ENCODE measurements at places on chromosomes 4 and X. TPM values are rescaled to one million over a fixed set of nuclear protein-coding genes. Genes with fewer than 3 reads are reported as not detected.

Gene ADAMTS3
- total RNA-seq = 2.7 TPM

DNA sequence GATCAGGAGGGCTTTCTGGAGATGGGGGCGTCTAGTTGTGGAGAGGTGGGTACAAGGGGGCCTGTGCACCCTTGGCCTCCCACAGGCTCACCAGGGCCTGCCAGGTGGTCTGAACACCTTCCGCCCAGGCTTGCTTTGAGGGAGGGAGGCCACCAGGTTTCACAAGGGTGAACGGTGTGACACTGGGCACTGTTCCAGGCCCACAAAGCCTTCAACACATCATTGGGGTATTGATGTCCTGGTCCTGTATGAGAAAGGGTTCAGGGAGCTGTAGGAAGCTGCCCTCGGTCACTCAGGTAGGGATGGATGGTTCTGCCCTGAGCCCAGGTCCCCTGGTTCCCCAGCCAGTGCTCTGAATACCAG lies 6.0 kb downstream of the HTRA3 start:
- H3K27ac ChIP-seq = peak overlapping the region; percentile 89
- no peak overlapping the region for H3K4me3 ChIP-seq
- peaks cover 94% of the 10 kb centered on the region for H3K4me1 ChIP-seq
- no peaks in the 10 kb centered on the region for H3K27me3 ChIP-seq
- DNase-seq = no peak

DNA sequence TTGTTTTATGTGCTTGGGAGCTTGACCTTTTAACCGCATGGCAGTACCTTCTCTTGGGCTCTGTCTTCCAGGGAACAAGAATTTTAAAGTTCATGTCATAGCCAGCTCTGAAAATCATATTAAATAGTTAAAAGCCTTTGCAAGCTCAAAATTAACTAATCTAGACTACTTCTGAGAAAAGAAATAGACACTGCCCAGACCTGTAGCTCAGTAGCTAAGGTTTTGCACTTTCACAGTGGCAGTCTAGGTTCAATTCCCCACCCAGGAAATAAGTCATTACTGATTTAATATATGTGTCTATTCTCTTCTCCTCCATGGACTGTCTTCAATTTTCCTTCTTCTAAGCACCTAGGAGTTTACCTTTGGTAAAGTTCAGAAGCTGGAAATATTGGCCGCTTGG lies 27.4 kb downstream of the HSD17B11 start:
- H3K27ac ChIP-seq = no peak overlapping the region
- DNase-seq = no peak
- H3K27me3 ChIP-seq = no peaks in the 10 kb centered on the region
- no peak overlapping the region for H3K4me3 ChIP-seq
- H3K4me1 ChIP-seq = peaks cover 7% of the 10 kb centered on the region
- H3K36me3 ChIP-seq = peaks cover 48% of the 10 kb centered on the region

DNA sequence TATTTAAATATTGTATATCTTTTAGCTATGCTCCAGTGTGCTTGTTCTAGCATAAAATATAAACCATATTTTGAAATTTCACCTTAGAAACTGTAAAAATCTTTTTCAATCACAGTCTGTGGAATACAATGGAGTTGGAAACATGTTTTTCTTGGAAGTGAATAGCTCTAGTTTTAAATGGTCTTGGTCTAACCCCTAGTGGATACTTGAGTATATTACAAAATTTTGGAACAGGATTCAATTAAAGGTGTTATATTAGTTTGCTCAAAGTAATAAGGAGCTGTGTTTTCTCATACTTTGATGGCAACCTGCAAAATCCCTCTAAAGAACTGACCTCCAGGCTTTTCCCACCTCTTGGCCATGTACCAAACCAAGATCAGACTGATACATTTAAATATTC lies 48.2 kb downstream of the STK26 start:
- no peaks in the 10 kb centered on the region for H3K27me3 ChIP-seq
- H3K4me1 ChIP-seq = no peaks in the 10 kb centered on the region
- H3K36me3 ChIP-seq = no peaks in the 10 kb centered on the region
- no peak overlapping the region for H3K4me3 ChIP-seq
- DNase-seq = no peak

- peaks cover 9% of the 10 kb centered on the region for H3K4me1 ChIP-seq
- H3K36me3 ChIP-seq = no peaks in the 10 kb centered on the region
- no peak for DNase-seq
- no peak overlapping the region for H3K27ac ChIP-seq
- no peaks in the 10 kb centered on the region for H3K27me3 ChIP-seq
Measured at GRCh38 chr4:104868958-104869357, 277.7 kb upstream of the TET2 start.

Data from vagina (tissue), 2 donors.